CD4-positive, alpha-beta T cell treated with Interleukin-6 at 100 ng/mL for 8 hours (primary cell): ENCODE measurements at places on chromosomes 6 and 20.

DNA sequence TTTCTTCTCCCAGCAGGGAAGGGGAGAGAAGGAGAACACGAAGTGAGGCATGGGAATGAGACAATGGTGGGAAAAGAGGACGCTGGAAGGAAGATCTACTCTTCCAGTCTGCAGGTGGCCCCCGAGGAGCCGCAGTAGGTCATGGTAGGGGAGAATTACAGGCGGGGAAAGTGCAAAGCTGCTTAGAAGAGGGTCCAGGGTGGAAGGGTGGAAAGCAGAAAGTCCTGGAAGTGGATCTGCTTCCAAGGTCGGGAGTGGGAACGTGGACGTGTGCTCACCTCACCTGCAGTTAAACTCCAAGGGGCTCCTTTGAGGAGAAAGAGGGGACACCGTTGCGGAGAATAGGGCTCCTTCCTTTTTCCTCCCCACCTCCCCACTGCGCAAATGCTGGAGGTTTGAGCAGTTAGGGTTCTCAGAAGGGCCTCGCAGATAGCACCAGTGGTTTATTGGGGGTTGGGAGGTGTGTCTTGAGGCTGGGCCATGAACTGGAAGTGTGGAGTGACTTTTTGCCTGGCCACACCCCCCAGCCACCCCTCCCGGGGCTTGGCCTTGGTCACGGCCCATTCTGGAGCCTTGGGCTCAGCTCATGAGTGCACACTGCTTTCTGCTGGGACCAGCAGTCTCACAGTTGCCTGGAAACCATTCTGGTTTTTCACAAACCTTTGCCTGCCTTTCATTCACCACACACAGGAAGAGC, 100.4 kb upstream of the MLN start:
- DNase-seq, result peak; percentile 79

- DNase-seq, result no peak
Measured at GRCh38 chr6:82227770-82228169, 19.8 kb downstream of the IBTK start.

DNA sequence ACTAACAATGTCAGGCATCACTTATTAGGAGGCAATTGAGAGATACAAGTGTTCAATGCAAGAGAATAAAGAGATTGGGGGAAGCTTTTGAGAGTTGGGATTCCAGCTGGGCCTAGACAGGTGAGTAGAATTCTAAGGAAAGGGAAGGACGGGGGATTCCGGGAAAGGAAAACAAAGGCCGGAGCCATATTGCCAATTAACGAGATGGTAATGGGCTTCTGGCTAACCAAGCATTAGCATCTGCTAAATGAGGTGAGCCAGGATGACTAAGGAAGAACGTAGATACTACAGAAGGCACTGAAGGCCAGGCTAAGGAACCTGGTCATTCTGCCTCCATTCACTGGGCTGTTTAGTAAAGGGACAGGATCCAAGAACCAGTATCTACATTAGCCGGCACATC, 10.5 kb downstream of the FYN start:
- no peak for DNase-seq

DNA sequence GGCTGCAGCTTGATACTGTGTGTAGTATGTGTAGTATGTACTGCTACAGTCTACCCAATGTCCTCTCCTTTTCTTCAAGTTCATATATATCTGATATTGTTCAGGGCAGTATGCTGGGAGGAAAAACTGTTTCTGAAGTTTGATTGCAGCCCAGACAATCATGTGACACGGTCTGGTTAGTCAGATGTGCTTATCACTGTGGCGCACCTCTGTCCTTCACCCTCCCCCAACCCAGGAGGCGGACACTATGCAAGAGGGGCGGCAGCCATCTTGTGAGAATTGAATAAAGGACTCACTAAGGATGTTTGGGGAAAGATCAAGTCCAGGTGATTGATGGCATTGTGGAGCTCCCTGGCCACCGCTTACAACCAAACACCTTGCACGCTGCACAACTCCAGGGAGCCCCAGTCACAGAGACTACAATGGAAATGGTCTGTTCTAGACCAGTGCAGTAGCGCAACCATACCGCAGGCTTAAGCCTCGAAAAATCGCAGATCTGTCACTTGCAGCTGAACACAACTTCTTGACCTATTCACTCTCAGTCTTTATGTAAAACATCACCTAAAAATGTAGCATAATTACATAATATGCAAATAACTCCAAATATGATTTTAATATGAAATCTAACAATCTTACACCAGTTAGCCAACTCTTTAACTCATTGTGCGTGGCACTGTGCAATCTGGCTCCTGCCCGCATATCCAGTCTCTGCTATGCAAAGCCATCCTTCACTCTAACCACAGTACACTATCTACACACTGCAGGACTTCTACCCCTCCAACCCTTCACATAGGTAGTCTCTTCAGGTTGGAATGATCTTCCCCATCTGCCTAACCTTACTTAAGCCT, 79.3 kb downstream of the VGLL2 start:
- no peak for DNase-seq

GRCh38 chr6:159890792-159891191, at the start of gene MAS1:
TSS of gene MAS1 (plus strand) at chr6:159890988. CDS start at chr6:159906956, 15,968 bp downstream.
- no peak for DNase-seq

DNA sequence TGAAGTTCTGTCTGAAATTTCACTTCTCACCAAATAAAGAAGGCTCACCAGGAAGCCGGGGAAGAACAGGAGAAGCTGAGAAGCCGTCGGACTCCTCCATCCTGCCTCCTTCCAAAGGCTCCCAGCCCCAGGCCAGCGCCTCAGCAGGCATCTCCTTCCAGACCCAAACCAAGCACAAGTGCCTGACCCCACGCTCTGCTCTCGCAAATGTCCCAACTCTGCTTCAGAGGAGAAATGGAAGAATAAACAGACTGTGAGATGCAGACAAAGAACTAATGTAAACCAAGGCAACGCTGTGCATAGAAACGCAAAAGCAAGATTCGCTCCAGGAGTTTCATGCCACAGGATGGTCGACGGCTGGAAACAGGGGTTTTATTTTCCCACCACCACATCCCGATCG, 100.3 kb upstream of the EXOC2 start:
- DNase-seq, result no peak

GRCh38 chr20:54151511-54152226, 22.1 kb downstream of the CYP24A1 start:
- DNase-seq, result no peak

- DNase-seq, result no peak
Measured at GRCh38 chr6:150336299-150336698, 32.5 kb upstream of the IYD start.

- DNase-seq, result no peak
Measured at GRCh38 chr6:16405375-16405774, 167.0 kb downstream of the GMPR start.

- no peak for DNase-seq
Measured at GRCh38 chr6:139486476-139486799, 112.0 kb upstream of the CITED2 start.

- no peak for DNase-seq
Measured at GRCh38 chr20:58389324-58389967, 417 bp downstream of the VAPB start.

DNA sequence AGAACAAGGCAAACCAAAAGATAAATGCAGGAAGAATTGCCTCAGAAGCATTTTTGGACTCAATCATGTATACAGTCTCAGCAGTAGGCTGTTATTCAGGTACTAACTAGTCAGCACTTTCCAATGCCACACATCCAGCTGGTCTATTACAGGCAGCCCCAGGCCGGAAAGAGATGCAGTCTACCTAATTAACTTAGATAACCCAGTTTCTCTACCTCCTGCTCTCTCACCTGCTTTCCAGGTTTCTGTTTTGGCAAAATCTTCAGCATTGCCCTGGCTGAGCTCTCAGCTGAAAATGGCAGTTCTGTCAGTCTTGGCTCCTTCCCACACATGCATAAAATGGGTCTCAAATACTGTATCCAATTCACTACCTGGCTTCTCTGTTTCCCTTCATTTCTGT, 101.3 kb upstream of the UFL1 start:
- DNase-seq, result no peak

GRCh38 chr6:127843582-127843981, 57.3 kb downstream of the THEMIS start:
- DNase-seq, result no peak
